Activated T-cell treated with anti-CD3 and anti-CD28 coated beads for 4 hours (primary cell): ENCODE measurements at places on chromosomes 7 and 10.

DNA sequence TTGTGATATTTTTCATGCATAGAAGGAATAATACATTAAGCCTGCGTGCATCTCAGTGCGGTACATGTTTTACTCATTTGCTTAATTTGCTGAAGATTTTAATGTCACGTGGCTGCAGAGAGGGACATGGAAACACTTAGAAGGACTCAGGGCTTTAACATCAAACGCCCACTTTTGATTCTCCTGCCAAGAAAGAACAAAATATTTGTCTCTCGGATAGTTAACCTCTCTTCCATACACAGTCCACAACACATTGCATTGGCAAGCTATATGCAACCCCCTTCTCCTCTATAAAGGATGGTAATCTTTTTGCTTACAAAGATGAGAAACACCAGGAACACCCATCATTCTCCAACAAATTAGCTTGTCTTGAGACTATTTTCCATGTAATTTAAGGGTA is 148.0 kb upstream of the NRP1 start:
- no peak for DNase-seq

DNA sequence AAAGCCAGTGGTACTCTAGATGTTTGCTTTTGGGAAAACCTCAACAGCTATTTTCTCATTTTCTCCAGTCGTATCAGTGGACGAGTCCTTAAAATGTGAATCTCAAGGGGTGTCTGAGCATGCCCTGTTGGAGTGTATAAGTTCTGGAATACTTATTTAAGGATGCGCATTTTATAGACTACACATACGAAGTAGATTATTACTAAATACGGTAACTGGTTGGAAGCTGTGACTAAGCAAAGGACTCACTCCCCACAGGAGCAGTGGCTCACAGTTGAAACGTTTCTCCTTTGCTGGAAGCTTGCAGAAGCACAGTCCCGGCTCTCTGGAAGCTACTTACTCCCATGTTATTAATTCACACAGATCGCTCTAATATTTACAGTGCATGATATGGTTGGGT is 90.8 kb upstream of the DNAJB6 start:
- no peak for DNase-seq

GRCh38 chr7:138853448-138853847 is 55.5 kb upstream of the ATP6V0A4 start:
- no peak for DNase-seq

DNA sequence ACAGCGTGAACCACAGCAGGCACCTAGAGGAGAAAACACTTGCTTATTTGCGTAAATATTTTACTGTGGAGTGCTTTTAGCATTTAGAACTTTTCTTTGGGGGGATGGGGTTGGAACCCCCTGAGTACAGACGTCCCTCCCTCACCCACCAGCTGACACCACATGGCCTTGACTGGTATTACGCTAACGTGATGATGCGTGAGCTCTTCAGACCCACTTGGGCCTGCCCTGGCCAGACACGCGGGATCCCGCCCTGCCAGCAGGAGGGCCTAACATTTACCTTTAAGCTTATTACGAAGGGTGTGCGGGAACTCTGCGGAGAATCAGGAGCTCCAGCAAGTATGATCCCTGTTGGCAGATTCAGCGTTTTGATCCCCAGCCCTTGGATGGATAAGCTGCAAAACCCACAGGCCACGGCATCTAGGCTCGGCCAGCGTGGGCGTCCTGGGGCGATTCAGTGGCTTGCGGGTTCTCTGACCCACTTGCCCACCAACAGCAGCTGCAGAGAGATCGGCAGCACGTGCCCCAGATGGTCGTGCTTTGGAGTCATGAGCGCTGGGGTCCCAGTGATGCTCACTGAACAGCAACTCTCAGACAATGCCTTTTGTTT is 545.5 kb upstream of the FOXK1 start:
- no peak for DNase-seq

DNA sequence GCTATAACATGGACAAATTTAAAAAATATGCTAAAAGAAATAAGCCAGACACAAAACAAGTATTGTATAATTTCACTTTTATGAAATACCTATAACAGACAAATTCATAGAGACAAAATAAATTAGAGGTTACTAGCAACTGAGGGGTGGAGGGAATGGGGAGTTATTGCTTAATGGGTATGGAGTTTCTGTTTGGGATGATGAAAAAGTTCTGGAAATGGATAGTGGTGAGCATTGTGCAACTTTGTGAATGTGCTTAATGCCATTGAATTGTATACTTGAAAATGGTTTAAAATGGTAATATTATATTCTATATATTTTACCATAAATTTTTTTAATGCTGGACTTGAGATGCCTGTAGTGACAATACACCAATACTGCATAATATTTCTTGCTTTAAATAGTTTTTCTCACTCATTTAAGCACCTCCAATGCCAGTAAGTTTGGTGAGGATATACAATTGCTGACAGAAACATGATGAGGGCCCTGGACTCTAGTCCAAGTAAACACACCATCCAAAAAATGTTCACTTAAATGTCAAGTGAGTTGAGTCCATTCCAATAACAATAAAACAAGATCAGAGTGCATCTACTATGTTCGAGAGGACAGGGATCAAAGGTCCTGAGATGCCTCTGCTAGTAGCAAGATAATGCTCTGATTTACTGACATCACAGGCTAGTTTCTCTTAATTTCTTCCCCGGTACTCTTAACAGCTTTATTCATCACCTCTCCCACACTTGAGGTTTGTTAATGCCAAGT is 71.9 kb downstream of the NT5C2 start:
- DNase-seq, result no peak

DNA sequence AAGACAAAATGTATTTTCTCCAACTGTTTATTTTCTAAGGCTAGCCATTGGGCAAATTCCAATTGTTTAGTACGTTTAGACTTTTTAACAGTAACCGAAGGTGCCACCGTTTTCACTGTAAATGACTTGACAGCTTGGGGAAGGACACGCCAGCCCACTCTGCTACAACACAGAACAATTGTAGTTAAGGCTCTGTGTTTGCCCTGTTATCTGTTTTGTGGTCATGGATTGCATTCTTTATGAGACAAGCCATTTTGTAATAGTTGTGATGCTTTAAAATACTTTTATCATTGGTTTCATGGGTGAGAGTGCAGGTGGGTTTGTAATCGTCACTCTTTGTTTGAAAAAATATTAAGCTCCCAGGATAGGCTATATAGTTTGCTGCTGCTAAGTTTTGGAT is 6.6 kb upstream of the PITRM1 start:
- no peak for DNase-seq

DNA sequence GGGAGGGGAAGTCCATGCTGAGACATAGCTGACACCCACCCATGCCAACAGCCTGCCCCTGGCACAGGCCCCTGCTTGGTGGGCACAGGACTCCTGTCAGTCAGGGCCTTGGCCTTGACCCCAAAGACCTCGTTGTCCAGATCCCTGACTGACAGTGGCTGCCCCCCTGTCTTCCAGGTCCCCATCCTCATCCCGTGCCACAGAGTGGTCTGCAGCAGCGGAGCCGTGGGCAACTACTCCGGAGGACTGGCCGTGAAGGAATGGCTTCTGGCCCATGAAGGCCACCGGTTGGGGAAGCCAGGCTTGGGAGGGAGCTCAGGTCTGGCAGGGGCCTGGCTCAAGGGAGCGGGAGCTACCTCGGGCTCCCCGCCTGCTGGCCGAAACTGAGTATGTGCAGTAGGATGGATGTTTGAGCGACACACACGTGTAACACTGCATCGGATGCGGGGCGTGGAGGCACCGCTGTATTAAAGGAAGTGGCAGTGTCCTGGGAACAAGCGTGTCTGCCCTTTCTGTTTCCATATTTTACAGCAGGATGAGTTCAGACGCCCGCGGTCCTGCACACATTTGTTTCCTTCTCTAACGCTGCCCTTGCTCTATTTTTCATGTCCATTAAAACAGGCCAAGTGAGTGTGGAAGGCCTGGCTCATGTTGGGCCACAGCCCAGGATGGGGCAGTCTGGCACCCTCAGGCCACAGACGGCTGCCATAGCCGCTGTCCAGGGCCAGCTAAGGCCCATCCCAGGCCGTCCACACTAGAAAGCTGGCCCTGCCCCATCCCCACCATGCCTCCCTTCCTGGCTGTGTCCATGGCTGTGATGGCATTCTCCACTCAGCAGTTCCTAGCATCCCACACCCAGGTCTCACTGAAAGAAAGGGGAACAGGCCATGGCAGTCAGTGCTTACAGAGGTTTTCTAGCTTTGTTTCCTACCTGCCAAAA is 197.2 kb downstream of the EBF3 start:
- DNase-seq, result no peak

GRCh38 chr10:22259280-22259679 is 41.5 kb upstream of the EBLN1 start:
- no peak for DNase-seq

DNA sequence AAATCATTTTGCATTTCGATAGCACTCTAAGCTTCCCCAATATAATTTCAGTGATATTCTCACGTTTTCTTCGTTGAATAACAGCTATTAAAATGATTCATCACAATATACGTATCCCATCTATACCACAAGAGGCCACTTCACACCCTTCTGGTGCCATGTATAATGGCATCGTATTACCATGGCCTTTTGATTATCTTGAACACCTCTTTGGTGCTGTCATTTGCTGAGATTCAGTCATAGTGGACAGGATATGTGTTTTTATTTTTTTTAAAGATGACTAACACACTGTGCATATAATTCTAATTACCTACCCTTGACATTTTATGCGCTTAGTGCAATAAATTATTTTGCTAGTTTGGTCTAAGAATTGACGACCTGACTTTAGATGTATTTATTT is 6.7 kb upstream of the INSYN2A start:
- no peak for DNase-seq

GRCh38 chr10:88865281-88865876 is 13.7 kb upstream of the ANKRD22 start:
- DNase-seq, result no peak

- DNase-seq, result no peak
These were observed 6.0 kb downstream of the UCN3 start for GRCh38 chr10:5370493-5371352.

GRCh38 chr10:3622845-3623621 is 162.0 kb downstream of the KLF6 start:
- no peak for DNase-seq

DNA sequence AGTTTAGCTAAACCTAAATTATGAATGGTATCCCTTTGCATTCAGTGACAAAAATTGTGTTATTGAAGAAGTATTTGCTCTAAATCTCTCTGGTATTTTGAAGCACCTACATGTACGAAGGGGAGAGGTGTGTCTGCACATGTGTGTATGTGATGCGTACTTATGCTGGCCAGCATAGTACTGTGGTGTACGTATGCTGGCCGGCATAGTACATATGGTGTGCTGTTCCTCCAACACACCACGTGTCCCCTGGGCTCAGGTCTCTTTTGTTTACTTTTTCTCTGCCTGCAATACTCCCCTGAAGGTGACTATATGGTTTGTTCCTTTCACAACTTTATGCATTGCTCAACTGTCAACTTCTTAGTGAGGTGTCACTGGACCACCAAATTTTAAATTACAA is 360.3 kb downstream of the CRPPA start:
- DNase-seq, result no peak

GRCh38 chr10:49383853-49384252 is 12.0 kb downstream of the DRGX start:
- DNase-seq, result no peak

GRCh38 chr10:59878915-59879314 is 27.4 kb downstream of the CCDC6 start:
- DNase-seq, result no peak

DNA sequence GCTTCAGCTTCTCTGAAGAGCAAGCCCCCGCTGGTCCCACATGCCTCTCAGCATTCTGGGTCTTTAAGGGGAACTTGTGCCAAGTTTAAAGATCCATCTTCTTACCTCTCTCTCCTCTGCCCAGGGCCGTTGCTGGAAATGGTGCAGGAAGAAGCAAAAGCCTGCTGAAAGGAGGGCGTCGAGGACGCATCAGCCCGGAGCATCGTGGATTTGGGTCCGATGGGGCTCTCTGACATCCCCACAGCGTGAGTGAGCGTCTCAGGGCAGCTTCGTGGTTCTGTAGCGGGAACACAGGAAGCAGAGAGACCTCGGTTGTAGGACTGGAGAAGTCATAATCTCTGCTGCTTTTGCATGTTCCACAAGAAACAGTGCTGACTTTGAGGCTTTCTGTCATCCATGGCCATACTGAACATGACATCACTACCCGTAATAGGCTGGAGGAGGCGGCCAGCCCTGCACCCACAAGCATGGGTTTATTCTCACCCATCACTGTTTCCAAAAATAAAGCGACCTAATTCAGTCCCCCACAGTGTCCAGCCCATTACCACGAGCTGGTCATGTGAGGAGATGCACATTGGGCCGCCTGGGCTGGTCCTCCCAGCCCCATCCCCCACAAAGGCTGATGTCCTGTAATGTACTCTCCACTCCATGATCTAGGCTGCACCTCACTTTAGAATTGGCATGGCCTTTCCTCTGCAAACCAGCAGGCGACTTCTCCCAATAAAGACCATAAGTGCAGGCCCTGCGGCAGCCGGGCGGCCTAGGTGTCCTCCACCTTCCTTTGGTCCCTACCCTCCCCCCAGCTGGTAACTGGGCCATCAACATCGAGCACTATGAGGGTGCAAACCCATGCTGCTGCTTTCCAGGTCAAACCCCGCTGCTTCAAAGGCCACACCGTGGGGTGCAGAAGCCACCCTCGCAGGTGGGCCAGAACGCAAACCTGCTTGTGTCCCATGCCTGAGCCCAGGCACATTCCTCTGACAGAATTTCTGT is 276.9 kb downstream of the TNS3 start:
- DNase-seq, result no peak

DNA sequence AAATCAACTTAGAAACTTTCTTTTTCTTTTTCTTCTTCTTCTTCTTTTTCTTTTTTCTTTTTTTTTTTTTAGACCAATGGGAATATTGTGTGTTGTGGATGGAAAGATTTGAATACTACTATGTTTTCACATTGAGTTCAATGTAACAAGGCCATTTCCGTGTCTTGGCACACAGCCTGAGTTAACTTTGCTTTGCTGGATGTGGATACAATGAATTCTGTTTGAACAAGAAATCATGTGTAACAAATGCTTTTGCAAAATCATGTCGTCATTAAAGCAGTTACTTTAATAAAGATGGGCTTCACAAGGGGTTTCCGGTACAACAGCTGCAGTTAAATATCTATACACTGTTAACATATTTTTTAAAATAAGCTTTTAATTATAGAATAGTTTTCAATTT is 13.5 kb upstream of the ENTPD1 start:
- no peak for DNase-seq

- DNase-seq, result no peak
These were observed 169.8 kb upstream of the GPR26 start for GRCh38 chr10:123496375-123496774.

DNA sequence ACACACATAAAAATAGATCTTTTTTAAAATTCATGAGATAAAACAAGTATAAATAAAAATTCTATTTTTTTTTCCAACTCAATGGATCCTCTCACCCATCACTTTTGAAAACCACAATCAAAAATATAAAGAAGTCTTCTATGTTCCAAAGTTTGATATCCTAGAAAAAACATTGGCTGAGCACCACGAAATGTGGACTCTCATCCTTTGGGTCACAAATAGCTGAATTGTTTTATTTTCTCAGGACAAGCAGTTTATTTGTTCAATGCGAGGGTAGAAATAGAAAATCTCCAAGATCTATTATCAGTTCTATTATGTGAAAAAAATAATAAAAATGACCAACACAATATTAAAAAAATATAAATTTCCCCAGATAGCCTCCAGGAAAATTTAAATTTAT is 310.5 kb upstream of the DGKB start:
- DNase-seq, result no peak

- no peak for DNase-seq
These were observed 25.3 kb upstream of the MTPAP start for GRCh38 chr10:30374353-30374752.

- DNase-seq, result no peak
These were observed 86.3 kb upstream of the NFE2L3 start for GRCh38 chr7:26065652-26066051.
